GDM1 (cell line): ENCODE measurements at places on chromosomes 1 and 21.

DNA sequence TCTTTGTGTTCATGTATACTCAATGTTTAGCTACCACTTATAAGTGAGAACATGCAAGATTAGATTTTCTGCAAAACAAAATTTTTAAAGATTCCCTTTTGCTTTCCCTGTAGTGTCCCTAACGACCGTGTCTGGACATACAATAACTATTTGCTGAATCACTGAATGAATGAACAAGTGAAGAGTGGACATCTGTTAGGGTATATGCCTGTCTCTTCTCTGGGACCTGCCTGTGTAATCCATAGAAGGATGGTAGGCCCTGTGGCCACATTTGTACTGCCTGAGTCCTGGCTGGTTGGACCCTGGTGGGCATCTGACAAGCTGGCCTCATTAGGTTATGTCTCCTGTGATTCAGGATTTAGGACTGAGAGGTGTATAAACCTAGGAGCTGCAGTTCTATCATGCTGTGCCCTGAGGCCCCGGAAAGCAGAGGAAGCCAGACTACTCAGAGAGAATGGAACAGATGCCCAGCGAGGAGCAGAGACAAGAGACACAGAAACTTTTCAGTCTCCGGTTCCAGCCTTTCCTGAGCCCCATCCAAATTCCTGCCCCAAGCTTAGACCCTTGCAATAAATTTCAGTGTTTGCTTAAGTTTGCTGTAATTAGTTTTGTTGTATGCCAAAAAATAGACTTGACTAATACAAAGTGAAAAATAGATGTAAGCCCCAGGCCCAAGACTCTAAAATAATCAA is 7.5 kb upstream of the NCF2 start:
- no peak for DNase-seq

GRCh38 chr1:7560601-7561181 is 210.4 kb upstream of the VAMP3 start:
- no peak for DNase-seq

DNA sequence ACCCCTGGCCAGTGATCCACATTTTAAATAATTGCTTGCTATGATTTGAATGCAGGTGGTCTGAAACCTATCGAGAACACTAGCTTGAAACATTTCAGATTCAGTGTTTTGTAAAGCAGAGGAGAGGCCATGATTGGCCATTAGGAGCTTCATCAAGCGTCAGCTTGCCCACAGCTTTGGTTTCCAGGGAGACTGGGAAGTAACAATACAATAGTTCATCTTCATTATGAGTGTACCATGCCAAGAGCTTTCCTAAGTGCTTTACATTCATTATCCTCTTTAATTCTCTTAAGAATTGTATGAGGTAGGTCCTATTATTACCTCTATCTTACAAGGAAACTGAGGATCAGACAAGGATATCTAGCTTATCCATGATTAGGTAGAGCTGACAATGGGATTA is 27.7 kb upstream of the ATP5PO start:
- DNase-seq: no peak

DNA sequence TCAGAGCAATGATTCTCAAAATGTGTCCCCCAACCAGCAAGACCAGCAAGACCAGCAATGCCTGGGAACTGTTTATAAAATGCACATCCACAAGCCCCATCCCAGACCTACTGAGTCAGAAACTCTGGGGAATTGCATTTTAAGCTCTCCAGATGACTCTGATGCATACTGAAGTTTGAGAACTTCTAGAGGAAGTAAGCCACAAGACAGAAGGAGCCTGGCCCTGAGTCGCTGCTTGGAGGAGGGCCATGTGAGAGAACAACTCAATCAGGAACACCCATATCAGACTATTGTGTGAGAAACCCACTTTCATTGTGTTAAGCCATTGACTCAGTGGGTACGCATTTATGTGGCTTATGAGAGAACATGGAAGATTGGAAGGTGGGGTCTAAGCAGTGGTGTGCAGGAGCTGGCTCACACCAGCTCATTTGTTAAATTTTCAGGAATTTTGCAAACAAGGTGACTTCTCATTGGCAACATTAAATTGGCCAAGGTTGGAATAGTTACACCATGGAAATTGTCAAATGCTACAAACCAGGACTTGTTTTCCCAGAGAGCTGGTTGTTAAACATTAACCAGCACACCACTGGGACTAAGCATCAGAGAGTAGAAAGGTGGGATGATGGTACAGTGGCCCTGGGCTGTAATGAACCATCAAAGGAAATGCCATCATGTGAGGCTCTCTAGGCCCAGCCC is 38.9 kb downstream of the ATP1A1 start:
- no peak for DNase-seq

GRCh38 chr1:107653765-107654164 is 311.2 kb downstream of the VAV3 start:
- DNase-seq: no peak

- DNase-seq: no peak
Measured at GRCh38 chr1:19372602-19373001, 60.5 kb downstream of the SLC66A1 start.

- no peak for DNase-seq
Measured at GRCh38 chr1:218459450-218459849, 114.3 kb downstream of the TGFB2 start.

DNA sequence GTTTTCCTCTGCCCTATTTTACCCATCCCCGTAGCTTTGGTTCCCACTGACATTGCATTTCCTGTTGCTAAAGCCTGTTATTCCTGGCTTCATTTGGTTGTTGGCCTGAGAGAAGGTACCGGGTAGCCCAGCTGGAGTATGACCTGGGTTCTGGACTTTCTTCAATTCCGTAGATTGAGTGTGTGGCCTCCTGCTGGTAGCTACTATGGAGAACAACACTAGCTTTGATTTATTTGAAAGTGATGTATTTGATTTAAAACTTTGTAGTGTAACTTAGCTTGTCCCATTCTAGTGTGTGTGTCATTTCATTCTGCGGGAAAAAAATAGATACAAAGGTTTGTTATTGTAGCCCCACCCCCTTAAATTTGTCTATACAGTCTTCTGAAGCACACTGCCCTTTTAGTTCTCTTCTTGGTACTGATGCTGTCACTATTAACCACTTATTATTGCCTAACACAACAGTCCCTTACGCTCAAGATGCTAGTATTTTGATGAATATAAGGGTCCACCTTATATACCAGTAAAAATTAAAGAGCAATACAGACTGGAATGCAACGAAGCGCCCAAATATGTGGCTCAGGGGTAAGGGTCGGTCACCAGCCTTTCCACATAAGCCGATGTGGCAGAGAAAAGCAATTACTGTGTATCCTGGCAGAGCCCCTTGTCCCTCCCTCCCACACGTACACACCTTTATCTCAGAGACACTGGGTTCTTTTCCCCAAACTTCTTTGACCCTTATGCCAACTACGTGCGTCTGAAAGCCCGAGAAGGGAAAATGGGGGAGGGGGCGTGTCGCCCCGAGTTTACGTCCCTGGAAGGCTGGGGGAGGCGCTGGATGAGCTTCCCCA is 643 bp upstream of the MOV10 start:
- DNase-seq: no peak

DNA sequence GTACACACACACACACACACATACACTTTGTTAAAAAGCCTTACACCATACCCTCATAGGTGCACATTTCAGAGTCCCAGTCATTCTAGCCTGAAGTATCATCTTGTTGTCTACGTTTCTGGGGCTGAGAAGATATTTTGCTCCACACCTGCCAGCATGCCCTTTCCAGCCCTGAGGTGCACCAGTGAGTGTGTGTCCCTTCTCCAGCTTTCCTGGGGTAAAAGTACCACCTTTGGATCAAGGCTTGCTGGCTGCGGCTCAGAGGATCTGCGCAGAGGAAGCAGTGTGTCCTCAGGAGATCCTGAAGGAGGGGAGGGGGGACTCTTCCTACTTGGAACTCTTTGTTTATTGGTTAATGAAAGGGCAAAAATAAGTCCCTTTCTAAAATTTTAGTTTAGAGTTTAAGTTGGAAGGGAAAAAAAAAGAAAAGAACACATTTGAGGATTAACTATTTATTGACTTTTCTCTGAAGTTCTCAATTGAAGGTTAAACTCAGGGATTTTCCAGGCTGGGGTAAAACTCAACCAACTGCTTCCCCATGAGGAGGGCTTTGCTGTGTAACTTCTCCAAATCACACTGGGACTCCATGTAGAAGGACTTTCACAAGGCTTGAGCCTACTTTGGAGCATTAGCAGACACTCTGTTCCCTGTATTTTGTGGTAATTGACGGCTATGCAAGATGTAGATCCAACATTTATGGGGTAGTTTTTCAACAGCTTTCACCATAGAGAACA is 200.3 kb upstream of the SGIP1 start:
- peak; percentile 17 for DNase-seq

DNA sequence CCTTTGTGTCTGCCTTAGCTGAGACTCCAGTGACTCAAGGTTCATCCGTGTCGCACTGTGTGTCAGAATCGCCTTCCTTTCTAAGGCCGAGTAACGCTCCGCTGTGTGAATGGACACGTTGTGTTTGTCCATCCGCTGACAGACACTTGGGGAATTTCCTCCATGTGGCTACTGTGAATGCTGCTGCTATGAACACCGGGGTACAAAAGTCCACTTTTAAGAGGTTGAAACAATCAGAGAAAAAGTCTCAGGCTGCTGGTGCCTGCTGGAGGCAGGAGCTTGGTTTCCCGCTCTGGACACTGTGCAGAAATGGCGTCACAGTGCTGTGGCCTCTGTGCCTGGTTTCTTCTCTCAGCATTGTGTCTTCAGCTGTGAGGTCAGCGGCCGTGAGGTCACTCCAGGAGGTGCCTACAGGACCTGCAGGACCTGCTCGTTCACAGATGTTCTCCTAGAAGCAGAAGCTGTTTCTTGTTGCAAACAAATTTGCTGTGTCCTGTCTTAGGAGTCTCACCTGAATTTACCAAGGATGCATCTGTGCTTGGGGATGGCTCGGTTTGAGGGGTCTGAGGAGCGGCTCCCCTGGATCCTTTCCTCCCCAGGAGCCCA is 34.2 kb downstream of the KRTAP10-1 start:
- DNase-seq: no peak

DNA sequence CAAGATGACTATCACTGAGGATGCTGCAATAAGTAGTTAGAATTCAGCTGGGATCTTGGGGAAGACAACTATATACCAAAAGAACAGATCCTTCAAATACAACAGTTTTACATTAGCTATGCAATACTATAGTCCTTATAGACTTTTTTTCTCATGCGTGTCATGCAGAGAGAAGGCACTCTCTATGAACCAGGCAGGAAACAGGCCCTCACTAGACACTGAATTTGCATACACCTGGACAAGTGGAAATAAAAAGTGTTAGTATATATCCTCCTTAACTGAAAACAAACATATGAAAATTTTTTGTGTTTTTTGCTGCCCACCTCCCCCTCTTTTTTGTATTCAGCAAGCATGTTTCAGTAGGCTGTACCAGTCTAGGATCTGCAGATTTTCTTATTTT is 29.9 kb downstream of the TMCO1 start:
- no peak for DNase-seq

DNA sequence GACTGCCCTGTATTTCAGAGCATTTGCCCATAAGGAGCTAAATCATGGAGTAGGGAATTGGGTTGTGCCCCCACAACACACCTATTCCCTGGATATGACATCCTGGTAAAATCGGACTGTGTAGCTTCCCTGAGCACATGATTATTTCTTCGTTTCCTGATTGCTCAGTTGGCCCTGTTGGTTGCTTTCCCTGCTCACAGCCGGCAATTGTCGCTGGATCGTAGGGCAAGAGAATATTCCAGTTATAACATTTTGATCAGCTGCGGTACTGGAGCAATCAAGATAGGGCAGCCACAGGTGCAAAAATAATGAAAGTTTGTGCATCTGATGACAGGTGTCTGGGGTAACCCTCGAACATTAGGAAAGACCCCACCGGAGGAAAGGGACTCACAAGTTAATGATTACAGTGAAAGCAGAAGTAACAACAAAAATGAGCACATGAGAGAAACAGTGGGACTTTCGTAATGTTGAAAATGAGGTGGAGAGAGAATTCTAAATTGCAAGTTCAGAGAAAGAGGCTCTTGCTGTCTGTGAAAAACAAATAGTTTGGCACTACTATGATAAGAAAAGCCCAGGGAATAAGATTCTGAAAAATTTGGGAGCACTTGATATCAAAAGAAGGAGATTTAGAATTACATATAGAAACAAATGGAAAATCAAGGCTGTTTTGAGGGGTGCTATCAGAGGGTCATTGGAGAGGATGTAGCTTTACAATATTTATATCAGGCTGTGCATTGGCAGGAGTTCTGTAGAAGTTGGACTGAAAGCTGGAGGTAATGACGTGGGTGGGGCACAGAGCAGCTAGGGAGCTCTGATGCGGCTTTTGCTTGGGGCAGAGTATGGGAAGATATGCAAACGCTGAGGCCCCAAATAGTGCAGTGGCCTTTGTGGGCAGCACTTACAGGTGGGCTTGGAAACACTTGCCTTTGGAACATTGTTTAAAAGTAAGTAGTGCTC is at the start of gene MAB21L3:
Gene MAB21L3 (plus strand): TSS at position 833 of the 957 bp plus-strand sequence. CDS start 1,217 bp downstream, outside the sequence.
- no peak for DNase-seq

DNA sequence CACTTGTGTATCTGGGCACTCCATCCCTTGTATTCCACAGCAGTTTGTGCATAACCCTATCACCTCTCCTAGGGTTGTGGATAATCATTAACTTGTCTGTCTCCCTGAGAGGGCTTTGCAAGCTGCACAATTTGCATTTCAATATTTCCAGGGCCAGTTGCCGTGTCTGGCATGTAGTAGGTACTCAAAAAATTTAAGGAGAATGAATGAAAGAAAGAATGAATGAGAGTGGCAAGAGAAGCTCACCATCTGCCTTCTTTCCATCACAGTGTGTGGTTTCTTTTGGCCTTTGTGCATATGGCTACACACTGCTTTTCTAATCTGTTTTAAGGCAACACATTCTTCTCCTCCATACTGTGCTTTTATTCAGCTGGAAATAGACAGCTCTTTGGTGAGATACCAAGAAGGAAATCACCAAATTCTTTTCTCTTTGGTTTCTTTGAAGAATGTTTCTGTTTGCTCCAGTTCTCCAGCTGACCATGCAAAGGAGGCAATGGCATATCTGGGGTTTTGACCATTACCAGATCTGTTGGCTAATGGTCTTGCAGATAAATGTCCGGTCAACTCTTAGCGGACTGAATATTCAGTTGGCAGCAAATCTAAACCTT is 49.4 kb downstream of the NGF start:
- DNase-seq: no peak

DNA sequence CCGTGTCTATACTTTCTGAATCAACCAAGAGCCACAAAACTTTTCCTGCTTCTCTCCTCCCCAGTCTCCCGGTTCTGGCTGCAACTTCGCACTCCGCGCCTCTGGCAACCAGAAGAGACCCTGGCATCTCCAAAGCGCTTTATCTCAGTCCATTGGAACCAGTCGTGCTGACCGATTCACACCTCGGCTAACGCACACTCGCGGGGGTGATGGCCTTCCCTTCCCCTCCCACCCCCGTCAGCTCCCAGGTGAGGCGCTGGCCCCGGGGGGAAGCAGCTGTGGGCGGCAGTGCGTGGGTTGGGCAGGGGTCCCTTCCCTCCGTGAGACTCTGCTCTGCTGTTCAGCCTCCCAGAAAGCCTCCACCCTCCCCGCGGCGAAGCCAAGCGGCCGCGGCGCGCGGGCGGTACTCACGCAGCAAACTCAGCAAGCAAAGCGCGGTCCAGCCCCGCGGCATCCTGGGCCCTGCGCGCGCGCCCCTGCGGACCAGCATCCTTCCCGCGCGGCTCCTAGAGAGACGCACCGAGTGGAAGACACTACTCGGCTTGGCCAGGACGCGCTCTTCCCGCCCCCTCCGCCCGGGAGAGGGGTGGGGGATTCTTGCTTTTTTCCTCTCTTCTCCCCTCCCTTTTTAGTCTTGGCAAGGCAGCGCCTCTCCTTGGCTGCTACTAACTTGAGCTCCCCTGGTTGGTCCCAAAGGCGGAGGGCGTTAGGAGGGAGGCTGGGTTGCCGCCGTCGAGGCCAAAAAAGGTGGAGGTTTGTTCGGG is at the start of gene CD34:
Gene CD34 (minus strand): TSS at position 535 of the 764 bp plus-strand sequence. CDS start 45 bp downstream, at position 490.
- DNase-seq: peak; percentile 87
